ENCODE measurements at places on chromosomes 3 and 15.

DNA sequence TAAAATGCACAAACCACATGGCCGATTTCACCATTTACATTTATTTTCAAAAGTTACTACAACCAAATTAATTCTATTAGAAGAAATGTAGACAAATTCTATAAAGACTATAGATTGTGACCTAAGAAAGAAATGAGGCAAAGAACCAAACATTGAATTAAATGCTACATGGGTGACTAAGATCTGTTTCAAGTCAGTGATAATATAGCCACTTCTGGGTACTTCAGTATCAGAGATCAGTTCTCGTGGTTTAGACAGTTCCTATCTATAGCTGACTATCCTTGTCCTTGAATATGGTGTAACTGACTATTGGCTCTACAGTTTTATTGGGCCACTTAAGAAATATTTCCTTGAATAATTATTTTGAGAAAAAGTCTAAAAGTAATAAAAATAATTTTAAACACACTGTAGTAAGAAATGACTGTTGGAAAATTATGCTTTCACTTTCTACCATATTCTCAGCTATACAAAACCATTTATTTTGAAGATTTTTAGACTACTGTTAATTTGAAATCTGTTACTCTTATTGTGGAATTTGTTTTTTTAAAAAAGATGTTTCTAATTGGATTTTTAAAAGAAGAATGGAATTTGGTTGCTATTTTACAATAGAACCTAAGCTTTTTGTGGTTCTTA, 14.1 kb downstream of the KCNMB3 start:
- no peak for DNase-seq

DNA sequence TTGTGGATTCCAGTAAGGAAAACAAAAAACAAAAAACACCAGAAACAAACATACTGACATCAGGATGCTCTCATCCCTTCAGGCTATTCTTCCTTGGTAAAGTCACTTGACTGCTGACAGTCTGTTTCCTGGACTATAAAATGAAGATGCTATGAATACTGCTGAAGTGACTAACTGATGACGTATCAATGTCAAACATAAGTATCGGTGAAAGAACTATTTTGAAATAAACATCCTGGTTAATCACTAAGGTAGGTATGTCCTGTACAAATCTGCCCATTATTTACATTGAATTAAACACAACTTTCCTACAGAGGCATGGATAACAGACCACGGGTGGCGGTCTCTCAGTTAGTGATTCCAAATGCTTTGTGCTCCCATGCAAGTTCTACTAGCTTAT, 45.9 kb downstream of the CHAC1 start:
- DNase-seq, result no peak

GRCh38 chr3:169865176-169865767, 4.5 kb downstream of the LRRC31 start:
- no peak for DNase-seq

- DNase-seq, result no peak
These were observed 229.7 kb upstream of the BHLHE40 start for GRCh38 chr3:4749567-4750002.

- no peak for DNase-seq
These were observed 20.2 kb upstream of the TMEM41A start for GRCh38 chr3:185519021-185519420.

DNA sequence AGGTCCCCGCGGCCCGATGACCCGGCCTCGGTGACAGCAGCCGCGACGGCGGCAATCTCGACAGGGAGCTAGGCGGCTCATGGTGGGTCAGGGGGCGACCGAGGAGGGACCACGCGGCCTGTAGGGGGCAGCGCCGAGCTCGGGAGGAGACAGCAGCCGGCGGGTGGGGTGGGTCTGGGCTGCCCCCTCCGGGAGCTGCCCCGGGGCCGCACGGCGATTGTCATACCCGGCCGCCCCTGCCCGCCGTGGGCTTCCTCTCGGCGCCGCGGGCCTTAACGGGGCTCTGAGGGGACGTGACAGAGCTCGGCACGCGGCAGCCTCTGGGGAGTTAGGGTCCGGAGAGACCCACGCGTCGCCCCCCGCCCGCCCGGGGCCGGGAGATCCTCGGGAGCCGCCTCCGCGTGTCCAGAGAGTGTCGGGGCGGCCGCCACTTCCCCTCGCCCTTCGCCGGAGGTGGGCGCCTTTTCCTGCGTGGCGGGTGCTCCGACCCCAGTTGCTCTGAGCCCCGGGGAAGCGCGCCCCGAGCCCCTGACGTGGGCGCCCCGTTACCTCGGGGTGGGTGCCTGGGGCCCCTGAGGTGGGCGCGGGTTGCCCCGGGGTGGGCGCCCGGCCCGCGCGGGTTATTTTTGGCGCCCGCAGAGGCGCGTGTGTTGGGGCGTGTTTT, 539 bp upstream of the PLCL2 start:
- DNase-seq, result peak; percentile 75

DNA sequence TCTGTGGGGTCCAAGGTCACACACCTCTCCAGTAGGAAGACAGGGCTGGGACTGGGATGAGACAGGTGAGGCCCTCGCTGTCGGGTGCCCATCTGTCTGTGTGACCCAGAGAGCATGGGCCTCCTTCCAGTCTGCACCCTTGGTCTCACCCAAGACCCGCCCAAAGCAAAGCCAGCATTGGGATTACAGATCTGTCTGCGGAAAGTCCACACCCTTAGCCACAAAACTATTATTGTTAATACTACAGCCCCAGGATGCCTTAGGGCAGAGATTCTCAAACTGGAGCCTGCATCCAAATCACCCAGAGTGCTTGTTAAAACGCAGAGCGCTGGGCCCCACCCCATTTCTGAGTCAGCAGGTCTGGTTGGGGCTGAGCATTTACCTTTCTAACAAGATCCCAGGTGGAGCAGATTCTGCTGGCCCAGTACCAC, 58.5 kb upstream of the ZNF148 start:
- DNase-seq, result no peak

GRCh38 chr3:10957976-10958749, 34.4 kb upstream of the SLC6A1 start:
- no peak for DNase-seq

DNA sequence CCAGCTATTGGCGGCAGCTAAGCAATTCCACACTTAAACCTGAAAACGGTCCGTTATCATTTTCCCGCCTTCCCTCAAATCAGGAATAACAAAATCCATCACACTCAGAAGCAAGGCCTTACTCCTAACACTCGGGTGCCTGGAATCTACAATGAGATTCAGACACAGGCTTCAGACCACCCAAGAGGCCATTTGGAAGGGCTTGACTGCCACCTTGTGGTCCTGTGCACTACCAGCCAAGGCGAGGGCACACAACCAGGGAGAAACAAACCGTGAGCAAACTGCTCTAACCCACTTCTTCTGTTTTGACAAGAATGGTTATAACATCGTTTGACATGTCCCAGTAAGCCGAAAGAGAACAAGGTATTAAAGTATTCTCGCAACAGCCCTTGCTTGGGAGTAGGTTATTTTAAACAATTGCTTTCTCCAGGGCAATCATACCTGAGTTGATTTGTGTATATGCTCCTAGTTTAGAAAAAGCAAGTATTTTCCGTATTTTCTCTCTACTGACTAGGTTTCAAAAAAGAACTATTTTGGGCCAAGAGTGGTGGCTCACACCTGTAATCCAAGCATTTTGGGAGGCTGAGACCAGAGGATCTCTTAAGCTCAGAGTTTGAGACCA, 40.1 kb upstream of the TAFA4 start:
- DNase-seq, result peak; percentile 65

DNA sequence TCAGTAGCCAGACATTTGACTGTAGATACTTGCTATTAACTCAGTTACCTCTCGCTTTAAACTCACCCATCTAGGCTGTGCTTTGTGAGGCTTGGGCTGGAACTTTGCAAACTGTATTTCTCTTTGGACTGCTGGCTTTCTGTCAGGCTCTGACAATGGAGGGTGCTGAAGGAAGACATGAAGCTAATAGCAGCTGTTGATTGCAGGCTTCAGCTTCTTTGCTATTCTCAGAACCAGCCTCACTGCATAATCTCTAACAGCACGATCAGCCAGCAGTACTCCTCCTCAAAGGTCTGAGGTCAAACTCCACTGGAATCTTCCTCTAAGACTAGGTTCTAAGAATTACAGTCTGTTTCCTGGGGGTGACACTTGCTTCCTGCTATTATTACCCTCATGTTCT, 295.6 kb downstream of the ZBBX start:
- no peak for DNase-seq

DNA sequence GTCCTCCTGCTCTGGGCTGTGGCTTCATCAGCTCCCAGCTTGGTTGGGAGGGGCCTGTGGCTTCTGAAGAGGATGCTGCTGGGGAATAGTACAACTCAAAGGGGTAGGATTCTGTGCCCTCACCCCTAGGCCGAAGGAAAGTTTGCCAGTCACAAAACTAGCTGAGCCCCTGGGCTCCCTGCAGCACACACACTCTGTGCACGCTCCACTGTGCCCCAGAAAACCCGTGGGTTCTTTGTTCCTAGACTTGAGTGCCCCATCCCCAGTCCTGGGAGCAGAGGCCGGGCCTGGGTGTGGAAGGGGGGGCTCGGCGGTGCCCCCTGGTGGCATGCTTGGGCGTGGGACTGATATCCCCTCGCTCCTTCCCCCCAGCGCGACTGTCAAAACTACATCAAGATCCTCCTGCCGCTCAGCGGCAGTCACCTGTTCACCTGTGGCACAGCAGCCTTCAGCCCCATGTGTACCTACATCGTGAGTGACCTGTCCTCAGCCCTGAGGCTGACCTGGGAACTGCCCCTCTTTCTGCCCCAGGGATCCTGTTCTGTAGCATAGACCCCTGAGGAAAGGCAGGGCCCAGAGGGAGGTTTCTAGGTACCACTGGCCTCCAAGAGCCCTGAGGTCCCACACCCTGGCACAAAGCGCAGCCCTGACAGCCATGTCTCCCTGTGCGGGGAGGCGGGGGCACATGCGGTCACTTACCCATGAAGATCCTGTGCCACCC, 14.2 kb downstream of the CIB1 start:
- no peak for DNase-seq

DNA sequence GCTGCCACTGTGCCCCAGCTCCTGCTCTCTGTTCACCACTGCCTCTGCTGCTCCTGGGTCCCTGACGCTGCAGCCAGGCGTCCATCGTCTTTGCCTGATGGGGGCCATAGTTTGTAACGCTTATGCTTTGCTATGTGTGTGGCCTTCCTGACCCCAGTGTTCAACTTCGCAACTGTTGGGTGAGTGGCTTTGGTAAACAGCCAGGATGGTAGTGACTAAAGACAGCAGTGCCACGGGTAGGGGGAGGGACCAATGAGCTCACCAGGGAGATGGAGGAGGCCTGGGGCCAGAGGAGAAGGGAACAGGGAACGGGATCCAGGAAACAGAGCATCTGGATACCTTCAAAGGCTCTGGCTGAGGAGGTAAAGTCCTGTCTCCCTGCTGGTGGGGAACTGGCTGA, 75.9 kb upstream of the ALDH1L1 start:
- no peak for DNase-seq

DNA sequence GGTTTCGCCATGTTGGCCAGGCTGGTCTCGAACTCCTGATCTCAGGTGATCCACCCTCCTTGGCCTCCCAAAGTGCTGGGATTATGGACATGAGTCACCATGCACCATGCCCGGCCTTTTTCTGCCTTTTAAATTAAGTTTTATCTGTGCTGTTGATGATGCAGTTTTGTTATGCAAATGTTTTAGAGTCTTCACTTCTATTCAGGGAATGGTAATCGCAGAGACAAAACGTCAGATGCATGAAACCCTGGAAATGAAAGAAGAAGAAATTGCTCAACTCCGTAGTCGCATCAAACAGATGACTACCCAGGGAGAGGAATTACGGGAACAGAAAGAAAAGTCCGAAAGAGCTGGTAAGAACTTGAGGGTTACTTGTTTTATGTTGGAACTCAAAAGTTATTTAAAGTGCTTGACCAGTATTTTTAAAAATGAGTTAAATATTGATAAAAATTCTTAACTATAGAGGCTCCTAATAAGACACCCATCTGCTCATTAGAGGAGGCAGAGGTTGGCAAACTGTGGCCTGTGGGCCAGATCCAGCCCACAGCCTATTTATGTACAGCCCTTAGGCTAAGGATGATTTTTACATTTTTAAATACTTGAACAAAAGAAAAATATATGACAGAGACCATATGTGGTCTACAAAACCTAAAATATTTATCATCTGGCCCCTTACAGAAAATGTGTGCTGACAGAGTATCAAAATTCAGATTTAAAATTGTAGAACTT, 127.8 kb upstream of the LRRFIP2 start:
- DNase-seq, result no peak

- DNase-seq, result no peak
These were observed 17.4 kb upstream of the RAF1 start for GRCh38 chr3:12681089-12681942.

GRCh38 chr15:47470983-47471382, 246.3 kb upstream of the SEMA6D start:
- no peak for DNase-seq

DNA sequence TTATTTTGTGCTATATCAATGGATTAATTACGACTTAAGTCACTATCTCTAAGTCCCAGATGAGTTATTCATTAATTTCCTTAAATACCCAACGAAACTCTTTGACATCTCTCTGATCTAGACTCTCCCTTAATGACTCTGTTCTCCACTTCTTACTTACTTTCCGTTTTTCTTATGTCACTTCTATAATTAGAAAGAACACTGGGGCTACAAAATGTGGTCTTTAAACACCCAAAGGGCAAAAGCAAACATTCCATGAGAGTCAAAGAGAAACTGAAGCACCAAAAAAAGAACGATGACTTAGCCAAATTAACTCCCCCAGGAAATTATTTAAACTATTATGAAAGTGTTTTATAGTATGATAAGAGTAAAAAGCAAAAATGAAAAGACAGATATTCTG, 166.4 kb upstream of the UBE2E2 start:
- DNase-seq, result no peak

DNA sequence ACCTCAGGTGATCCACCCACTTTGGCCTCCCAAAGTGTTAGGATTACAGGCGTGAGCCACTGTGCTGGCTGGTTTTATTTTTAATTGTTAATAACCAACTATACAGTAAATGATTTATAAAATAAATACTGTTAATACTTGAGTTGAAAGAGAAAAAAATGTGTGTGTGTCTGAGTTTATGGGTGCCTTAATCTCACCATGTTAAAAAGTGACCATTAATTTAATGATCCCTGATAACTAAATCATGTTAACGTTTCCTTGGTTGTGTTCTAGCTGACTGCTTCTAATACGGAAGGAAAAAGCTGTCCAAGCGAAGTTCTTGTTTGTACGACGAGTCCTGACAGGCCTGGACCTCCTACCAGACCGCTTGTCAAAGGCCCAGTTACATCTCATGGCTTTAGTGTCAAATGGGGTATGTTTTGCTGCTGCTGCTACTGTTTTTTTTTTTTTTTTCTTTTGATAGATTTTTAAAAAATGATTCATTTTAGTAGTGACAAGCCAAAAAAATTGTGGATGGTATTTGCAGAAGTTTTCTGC, 113.5 kb downstream of the GHSR start:
- no peak for DNase-seq

- no peak for DNase-seq
These were observed 7.9 kb downstream of the FEM1B start for GRCh38 chr15:68285259-68285980.

DNA sequence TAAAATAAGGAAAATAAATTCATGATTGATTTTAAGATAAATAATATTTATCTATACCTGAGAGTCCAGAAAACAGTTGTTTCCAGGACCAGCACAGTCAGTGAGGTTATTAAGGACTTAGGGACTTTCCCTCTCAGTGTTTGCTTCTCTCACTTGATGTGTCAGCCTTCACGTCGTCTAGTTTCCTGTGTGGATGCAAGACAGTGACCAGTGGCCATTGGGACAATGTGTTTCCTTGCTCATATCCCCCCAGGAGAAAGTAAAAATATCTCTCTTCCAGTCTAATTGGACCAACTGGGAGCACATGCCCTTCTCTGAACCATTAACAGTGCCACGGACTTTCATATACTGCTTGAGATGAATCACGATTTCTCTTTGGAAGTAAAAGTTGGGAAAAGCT, 157.8 kb upstream of the CTNNB1 start:
- no peak for DNase-seq
